ENCODE measurements at places on chromosomes 4 and X. TPM values are rescaled to one million over a fixed set of nuclear protein-coding genes. Genes with fewer than 3 reads are reported as not detected.

The DCLK2 gene
- polyA plus RNA-seq, result 12.2 TPM

The CD40LG gene
- 0.20 TPM for polyA plus RNA-seq

The LRAT gene
- polyA plus RNA-seq, result 0.68 TPM

The RAP2C gene
- 42.2 TPM for polyA plus RNA-seq

The ZFYVE28 gene
- 1.9 TPM for polyA plus RNA-seq

The FHDC1 gene
- 5.3 TPM for polyA plus RNA-seq

DNA sequence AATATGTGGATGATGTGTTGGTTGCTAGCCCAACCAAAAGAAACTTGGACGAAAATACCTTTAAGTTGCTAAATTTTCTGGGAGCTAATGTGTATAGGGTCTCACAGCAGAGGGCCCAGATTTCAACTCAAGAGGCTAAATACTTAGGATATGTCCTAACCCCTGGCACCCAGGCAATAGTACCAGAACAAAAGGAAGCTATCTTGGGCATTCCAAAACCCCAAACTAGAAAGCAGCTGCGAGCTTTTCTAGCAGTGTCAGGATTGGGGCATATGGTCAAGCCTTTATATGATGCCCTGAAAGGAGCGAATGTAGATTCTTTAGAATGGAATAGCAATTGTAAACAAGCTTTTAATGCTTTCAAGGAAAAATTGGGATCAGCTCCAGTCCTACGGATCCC, 10.6 kb downstream of the CXCL2 start:
- no peak for DNase-seq

DNA sequence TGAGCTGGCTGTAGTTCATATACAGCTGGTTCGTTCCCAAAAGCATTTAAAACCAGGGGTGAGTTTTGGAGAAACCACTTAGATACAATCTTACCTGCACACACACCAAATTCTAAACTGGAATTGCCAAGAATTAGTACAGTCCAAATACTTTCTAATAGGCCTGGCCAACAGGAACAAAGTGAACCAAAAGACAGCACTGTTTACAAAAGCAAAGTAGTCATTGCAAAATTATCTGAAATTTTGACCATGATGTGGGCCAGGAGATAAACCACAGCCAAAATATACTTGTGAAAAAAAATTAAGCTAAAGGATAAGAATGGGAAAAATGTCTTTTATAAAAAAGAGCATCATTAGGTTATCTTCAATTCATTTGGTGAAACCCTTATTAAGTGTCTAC, 37.9 kb upstream of the NAP1L5 start:
- DNase-seq, result no peak

DNA sequence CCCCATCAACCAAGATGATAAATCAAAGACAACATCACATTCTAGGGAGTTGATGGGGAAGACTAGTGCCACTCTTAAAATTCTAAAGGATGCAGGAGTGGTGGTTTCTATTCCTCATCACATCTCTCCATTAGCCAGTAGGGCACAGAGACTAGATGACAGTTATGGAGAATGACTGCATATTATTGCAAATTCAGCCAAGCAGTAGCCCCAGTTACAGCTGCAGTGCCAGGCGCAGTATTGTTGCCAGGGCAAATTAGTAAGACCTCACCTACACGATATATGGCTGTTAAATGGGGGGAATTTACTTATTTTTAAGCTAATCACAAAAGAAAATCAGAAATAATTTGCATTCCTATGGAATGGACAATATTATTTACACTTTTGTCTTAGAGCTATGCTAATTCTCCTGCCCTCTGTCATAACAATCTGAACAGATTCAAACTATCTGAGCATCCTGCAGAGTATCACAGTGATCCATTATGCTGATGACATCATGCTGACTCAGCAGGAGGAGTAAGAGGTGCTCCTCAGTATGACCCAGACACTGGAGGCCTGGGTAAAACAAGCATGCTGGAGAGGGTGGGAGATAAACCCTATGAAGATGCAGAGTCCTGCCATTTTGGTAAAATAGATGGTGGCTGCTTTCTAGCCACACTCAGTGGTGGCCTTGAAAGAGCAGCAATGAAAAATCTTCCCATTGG, 24.7 kb downstream of the ETNPPL start:
- no peak for DNase-seq

DNA sequence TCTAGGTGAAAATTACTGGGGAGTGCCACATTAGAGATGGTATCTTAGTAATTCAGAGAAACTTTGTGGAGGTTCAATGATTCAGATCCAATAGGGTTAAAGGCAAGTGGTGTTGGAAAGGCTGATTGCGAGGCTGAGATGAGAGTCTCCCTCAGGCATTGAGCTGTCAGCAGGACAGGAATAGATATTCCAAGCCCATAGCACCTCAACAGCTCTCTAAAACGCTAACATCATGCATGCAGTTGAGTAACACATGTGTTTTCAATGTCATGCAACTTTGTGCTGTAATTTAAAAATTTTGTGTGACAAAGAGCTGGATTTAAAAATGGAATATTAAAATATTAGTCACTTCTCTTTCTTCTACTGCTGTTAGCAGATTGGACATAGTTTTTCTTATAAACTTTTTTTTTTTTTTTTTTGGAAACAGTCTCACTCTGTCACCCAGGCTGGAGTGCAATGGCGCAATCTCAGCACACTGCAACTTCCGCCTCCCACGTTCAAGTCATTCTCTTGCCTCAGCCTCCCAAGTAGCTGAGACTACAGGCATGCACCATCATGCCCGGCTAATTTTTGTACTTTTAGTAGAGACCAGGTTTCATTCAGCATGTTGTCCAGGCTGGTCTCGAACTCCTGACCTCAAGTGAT, 173.5 kb upstream of the C1QTNF7 start:
- DNase-seq, result no peak

- DNase-seq, result no peak
These were observed 91.6 kb downstream of the APBB2 start for GRCh38 chr4:41122775-41123174.

DNA sequence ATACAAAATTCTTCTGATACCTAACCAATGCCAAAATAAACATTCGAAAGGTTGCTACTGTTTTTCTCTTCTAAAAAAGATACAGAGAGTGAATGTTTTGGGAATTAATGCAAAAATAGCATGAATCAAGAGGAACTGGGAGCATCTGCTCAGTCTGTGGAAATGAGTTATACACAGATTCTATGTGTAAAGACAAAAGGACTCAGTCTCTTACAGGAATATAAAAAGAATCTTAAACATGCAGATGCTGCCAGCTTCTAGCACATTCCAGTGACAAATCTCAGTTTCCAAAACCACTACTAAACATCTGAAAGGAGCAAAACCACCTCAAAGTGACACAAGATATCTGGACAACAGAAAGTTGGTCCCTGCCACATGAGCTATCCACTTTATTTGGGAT, 55.0 kb downstream of the PAPSS1 start:
- DNase-seq, result no peak

- no peak for DNase-seq
These were observed 572.3 kb downstream of the RAB28 start for GRCh38 chr4:12911750-12912358.

GRCh38 chrX:18426004-18426320, 554 bp downstream of the CDKL5 start:
- no peak for DNase-seq

GRCh38 chr4:86506591-86506990, 87.5 kb upstream of the PTPN13 start:
- no peak for DNase-seq

GRCh38 chrX:71105628-71106027, 912 bp downstream of the CXorf65 start:
- DNase-seq, result no peak

- no peak for DNase-seq
These were observed 198.8 kb downstream of the STIM2 start for GRCh38 chr4:27059446-27059845.

DNA sequence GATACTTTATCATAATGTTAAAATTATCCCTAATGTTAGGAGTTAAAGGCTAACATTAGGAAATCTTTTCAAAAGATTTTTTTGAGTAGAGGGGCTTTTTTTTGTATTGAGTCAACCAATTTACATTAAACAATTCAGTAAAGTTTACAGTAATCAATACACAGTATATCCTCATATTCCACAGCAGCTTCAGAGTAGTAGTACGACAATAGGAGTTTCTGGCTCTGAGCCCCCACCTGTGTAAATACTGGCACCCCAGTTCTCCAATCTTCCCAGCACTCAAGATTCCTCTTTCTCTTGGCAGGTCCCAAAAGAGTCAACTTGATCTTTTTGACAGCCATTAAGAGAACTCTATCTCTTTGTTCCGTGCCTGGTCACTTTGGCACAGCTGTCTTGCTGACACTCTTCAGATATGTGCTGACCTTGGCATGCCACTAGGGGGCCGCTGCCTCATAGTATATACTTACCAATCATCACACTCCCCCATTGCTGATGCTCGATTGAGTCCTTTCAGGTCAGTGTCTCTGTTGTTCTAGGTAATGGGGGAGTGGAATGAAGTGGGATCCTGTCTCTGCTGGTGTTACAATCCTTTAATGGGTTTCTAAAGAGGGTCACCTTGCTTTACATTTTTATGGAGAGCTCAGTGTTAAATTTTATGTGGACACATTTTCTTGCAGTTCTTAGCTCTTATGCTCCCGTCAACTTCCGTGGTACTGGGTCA, 19.5 kb upstream of the CCNI start:
- no peak for DNase-seq

- no peak for DNase-seq
These were observed 31.8 kb downstream of the DDX53 start for GRCh38 chrX:23031600-23031999.

- no peak for DNase-seq
These were observed 5.4 kb upstream of the ZNF185 start for GRCh38 chrX:152892499-152892898.

DNA sequence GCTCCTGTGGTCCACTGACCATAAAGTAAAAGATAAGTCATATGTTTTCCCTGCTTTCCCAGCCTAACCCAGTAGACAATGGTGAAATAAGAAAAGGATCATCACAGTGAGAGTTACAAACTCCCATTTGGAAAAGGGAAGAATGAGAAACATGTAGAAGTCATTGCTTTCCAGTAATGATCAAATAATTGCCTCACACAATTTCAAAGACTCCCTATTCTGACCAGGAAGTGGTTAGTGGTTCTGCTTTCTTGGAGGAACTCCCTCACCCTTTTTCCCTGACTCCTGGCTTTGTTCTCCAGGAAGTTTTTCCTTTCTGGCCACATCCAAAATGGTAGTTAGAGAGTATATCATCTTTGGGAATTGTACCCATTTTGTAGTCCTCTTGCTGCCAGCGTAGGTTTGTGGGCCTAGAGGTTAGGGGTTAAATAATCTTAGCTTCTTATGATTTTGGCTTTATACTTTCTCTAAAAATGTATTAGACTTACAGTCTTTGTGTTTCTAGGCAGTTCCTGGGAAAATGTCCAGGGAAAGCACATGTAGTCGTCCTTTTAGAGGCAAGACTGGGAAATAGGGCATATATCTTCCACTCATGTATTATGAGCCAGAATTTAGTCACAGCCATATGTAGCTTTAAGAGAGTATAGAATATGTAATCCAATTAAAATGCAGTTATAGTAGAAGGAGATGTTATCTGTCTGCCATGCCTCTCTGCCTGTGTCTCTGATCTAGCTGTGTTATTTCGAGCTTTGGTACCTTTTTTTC, 10.5 kb downstream of the VAMP7 start:
- DNase-seq, result no peak

DNA sequence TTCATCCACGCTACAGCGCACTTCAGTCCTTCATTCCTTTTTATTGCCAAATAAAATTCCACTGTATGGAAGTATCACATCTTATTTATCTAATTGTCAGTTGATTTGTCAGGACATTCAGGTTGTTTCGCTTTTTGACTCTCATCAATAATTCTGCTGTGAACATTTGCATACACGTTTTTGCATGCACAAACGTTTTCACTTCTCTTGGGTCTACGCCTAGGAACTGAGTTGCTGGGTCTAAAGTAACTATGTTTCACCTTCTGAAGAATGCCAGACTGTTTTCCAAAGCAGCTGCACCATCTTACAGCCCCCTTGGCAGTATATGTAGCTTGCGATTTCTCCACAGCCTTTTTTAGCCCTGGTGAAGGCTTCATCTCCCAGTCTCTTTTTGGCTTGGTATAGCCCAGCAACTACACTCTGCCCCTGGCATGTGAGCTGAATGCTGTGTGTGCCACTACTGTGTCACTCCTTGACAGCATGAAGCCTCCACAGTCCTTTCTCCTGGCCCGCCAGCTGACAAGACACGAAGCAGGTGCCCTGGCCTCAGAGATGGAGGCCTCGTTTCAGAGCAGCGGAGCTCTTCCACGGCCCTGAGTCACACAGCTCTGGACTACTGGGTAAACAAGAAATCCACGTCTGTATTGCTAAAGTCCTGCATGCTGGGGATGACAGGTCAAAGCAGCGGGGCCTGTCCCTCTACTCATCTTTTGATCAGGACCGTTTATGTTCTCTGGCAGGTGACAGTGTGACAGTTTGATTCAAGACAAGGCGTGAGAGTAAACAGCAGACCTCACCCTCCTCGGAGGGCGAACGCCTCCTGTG, 75.5 kb downstream of the NSUN7 start:
- no peak for DNase-seq

DNA sequence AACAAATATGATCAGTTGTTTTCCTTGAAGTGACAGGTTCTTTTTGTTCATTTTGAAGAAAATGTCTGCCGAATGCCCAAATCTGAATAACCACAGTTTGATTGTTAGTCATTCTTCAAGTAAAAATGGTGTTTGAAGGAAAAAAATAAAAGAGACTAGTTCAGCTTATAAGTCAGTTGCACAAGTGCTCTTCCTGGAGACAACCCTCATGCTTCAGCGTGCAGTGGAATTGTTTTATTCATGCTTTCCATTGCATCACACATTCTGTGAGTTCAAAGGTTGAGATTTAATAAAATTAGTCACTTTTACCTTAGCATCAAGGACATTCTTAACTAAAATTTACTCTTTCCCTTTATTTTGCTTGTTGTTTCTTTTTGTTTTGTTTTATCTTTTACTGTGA, 404.9 kb downstream of the ZNF674 start:
- DNase-seq, result no peak

DNA sequence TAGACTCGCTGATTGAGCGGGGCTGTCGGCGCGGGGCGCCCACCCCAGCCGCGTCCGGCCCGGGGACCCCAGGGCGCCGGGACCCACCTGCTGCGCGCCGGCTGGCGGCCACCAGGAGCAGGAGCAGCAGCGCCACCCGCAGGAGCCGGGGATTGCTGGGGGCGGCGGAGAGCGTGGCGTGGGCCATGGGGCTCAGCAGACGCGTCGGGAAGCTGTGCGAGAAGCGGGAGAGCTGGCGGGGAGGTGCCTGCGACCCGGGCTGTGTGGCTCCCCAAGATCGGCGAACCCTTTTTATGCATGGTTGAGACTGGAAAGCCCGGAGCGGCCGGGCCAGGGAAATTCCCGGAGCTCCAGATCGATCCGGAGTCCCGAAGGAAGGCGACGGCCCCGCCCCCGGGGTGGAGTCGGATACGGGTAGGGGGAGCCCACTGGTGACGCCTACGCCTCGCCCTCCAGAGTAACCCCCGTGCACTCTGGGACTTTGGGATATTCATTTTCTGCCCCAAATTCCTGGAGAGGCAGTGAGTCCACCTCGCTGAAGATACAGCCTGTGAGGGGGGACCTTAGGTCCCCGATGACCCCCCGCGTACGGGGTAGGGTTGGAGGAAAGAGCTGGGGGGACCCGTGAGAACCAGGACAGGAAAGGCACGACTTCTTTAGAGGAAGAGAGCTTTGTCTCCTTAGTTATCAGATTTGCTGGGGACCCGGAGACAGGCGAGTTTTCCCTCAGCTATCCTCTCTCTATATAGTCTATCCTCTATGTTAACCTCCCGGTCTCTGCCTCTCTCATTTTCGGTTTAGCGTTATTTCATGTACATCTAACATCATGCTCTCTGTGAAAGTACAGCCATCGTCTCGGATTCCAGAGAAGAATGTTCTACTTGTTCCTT, at the start of gene CXCL3:
Gene CXCL3, minus strand, starts transcription at position 265 of the 890 bp plus-strand sequence. Its CDS starts 78 bp downstream, at position 187.
- peak; percentile 12 for DNase-seq

GRCh38 chr4:76736414-76736813, 161.5 kb downstream of the SOWAHB start:
- DNase-seq, result no peak
